ENCODE measurements at places on chromosomes 2 and 18.

DNA sequence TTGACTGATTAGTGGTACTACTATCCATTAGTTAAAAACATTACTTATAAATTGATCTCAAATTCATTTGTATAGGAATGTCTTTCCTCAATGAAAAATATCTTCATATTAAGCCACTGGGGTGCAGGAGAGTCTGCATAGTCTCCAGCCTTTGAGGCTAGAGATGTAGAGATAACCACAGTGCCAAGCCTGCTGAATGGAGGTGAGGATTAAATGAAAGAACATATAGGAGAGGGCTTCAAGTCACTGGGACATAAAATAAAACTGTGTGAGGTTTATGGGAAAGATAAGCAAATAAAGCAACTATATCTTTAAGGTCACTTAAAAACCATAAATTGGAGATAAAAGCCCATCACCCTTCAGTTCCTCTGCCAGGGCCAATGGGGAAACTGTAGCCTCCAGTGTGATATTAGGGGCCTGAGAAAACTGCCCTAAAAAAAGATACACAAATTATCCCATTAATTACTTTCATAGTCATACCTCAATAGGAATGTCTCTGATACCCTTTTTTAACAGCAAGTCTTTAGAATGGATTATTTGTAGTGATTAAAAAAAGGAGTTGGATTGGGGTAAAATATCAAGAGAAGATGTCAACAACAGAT lies 27.6 kb downstream of the GALNT3 start:
- no peak for DNase-seq

- no peak for DNase-seq
Observed at GRCh38 chr2:106183101-106183696, 10.9 kb downstream of the UXS1 start.

DNA sequence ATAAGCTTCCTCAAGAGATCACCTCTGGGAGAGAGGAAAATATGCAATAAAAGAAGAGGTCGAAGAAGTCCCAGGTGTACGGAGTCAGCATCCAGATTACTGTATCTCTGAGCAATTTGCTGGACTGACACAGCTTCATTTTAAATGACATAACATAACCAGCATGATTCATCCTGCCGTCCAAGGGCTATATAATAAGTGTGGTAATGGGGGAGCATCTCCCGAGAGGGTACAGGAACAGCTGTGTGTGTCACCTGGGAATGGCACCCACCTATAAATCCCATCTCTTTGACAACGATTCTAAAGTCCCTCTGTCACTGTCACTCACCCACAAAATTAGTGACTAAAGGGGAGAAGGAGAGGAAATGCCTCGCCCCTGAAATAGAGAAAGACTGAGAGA lies 19.3 kb upstream of the FZD7 start:
- DNase-seq = no peak

GRCh38 chr2:224894356-224894755 lies 147.9 kb downstream of the DOCK10 start:
- DNase-seq = no peak

GRCh38 chr18:51603111-51603510 lies 405.6 kb upstream of the MEX3C start:
- no peak for DNase-seq

GRCh38 chr18:8091035-8091434 lies 518.2 kb upstream of the RAB12 start:
- DNase-seq = no peak

- no peak for DNase-seq
Observed at GRCh38 chr2:73218298-73218697, 4.3 kb downstream of the SMYD5 start.

GRCh38 chr2:39144416-39144815 lies 23.6 kb upstream of the SOS1 start:
- no peak for DNase-seq

- no peak for DNase-seq
Observed at GRCh38 chr2:126399001-126399400, 257.0 kb upstream of the GYPC start.

- DNase-seq = no peak
Observed at GRCh38 chr2:175854665-175855064, 147.4 kb downstream of the LNPK start.

- DNase-seq = no peak
Observed at GRCh38 chr2:238475034-238475433, 48.3 kb downstream of the ASB1 start.

GRCh38 chr18:48643262-48643661 lies 104.4 kb downstream of the CTIF start:
- no peak for DNase-seq

DNA sequence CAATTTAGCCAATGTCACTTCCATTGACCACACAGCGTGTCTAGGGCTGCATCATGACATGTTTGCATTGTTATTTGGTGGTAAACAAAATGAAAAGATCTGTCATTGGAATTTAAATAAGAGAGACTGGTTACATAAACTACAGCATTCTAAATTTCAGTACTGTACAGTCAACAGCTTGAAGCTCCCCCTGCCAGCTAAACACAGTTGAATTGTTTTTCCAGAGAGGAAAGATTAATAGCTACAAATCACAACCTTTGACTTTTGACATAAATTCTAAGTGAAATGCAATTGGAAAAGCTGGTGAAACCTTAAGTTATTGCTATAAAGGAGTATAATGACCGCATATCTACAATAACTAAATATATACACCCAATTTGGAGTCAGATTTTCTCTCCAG lies 1600.0 kb upstream of the ACVR2A start:
- no peak for DNase-seq

DNA sequence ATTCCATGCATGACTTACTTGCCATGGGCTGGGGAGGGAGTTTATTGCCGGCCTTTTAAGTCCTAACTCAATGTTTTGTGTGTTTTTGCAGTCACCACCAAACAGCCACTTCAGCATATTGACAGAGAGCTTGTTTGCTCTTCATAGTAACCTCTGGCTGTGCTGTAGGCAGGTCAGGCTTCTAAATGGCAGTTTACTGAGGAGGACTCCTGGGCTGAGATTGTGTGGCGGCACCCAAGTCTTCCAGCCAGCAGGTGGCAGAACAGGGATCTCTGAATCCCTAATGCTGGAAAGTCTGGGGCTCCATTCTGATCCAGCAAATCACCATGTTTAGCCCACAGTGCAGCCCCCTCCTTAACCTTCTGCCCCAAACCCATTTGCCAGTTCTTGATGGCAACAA lies 121.2 kb downstream of the CAPN13 start:
- no peak for DNase-seq

DNA sequence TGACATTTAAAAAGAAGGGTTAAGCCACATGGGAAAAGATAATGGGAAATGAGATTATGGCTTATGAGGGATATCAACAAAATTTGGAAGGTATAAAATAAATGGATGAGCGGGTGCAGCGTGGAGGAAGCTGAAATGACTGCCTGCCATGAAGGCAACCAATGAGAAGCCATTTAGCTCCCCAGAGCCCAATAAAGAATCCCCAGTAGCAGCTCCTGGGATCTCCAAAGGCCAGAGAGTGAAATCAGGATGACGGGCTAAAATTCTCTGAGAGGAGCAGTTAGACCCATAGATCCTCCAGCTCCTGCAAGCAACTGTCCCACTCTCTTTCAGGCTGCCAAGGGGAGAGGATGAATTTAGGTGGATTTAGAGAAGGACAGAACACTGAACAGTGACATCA lies 12.9 kb upstream of the MAPRE3 start:
- DNase-seq = no peak

DNA sequence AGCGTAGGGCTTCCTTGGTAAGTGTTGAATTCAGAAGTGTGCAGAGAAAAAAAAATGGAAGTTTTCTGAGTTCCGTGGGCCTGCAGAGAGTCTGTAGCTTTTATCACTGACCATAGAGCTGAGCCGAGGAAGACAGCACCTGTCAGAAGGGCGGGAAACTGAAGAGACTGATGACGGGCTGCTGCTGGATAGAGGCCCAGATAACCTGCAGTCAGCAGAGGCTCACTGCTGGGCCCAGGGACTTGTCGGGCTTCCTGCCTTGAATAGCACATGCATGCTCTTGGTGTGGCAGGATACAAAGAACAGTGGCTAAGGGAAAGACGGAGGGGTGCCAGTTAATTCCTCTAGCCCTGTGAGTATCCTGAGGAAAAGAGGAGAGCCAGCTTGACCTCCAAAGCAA lies 166.4 kb downstream of the MGAT5 start:
- DNase-seq = no peak

GRCh38 chr2:7838669-7839068 lies 843.2 kb upstream of the ID2 start:
- DNase-seq = no peak

- DNase-seq = no peak
Observed at GRCh38 chr18:1691863-1692262, 787.2 kb downstream of the ADCYAP1 start.

GRCh38 chr2:190785334-190785733 lies 95.3 kb upstream of the GLS start:
- DNase-seq = no peak

GRCh38 chr2:9638532-9638931 lies 7.7 kb upstream of the YWHAQ start:
- DNase-seq = peak; percentile 70

DNA sequence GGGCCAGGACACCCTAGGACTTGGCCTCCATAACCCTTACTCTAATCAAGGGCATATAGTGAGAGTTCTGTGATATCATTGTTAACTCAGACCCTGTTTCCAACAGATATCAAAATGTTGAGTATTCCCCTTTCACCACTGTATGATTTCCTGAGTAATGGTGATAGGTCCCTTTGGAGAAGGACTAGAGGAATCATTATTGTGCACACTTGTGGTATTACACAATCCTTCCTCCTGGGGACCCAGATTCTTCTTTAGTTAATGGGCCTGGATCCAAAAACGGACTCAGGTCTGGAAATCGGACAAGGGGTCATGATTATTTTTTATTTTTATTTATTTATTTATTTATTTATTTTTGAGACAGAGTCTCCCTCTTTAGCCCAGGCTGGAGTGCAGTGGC lies 23.5 kb downstream of the PRKRA start:
- DNase-seq = no peak

GRCh38 chr2:135248611-135249010 lies 196.5 kb downstream of the RAB3GAP1 start:
- DNase-seq = no peak

DNA sequence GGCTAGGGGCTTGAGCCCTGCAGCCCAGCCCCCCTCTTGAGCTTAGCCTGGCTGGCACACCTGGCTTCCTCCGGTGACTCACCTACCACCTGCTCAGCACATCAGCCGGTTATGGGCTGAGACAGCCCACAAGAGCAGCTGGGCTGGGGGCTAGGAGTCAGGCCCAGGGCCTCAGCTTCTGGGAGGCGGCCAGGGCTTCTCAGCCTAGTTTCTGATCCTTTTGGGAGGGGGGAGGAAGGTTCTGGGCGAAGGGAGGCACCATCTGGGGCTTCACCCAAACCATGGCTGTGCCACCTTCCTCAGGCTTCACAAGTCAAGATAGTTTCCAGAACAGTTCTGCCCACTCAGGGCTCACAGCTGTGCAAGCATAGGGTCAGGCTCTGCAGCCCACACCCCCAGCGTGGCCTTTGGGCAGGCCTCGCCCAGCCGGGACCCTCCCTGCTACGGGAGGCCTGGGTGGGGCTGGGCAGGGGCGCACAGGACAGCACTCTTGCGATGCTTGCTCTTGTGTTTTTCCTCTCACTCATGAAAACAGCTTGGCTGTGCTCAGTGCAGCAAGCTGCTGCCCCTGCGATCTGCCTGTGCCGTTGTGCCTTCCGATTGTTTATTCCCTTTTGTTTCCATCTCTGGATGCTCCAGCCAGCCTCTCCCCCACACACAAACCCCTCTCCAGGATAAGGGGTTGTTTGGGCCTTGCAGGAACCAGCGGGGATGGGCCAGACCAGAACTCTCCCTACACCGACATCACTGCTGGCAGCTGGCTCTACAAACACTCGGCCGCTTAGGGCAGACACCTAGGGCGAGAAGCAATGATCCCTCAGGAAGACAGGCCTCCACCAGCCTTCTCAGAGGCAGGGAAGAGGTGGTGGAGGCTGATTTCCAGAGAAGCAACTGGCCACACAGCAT lies 26.1 kb upstream of the SEMA4C start:
- DNase-seq = no peak

GRCh38 chr2:154280543-154280942 lies 408.8 kb downstream of the GALNT13 start:
- no peak for DNase-seq

DNA sequence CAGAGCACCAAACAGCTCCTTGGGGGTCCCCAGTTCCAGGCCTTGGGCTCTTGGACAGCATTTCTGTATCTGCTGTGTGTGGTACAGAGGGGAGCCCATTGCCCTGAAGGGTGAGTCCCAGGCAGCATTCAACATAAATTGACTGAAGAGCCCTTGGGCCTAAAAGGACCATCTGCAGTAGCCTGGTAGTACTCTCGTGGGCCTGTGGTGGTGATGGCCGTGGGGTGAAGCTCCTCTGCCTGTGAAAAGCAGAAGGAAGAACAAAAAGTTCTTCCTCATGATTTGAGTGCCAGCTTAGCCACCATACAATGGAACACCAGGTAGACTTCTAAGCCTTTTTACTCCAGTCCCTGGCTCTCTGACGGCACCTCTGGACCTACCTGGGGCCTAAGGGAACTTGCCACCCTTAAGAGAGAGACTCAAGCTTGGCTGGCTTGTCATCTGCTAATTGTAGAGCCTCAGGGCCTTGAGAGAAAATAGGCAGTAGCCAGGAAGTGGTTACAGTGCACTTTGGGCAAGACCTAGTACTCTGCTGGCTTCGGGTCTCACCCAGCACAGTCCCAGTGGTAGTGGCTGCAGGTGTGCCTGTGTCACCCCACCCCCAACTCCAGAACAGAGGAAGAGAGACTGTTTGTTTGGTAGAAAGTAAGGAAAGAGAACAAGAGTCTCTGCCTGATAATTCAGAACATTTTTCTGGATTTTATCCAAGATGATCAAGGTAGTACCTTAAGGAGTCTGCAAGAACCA lies 84.6 kb upstream of the CERS6 start:
- no peak for DNase-seq

- no peak for DNase-seq
Observed at GRCh38 chr18:27931535-27931934, 245.4 kb downstream of the CDH2 start.

DNA sequence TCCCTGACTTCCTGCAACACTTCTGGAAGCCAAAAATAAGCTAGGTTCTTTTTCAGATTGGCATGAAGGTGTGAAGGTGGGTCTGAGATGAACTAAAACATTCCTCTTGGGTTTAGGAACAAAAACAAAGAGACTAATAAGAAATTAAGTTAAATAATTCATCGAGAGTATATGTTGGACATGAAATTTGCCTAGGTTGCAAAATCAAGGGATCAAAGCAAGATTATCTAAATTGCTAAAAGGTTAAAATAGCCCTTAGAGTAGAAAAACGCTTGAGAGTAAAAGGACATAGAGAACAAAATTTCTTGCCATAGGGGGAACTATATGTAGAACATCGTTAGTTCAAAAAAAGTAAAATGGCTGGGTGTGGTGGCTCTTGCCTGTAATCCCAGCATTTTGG lies 845.9 kb upstream of the NXPH2 start:
- DNase-seq = no peak

GRCh38 chr2:172623249-172623965 lies 67.5 kb downstream of the PDK1 start:
- DNase-seq = no peak
